NCI-H1105 (cell line): ENCODE measurements at places on chromosomes 7 and 10.

DNA sequence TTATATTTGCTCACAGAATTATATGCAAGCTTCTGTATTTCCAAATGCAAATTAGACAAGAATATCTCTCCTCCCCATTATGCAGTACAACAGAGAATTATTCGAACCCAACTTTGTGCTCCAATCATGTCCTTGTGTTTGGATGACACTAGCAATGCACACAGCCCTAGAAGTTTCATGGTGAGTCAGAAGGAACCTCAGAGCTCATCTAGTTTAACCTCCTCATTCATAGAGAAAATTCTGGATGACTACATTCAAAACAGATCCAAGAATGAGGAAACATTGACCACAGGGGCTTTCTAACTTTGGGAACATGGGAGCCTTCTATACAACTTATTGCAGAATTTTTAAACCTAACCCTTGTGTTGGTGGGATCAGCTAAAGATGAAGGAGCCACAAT lies 12.8 kb upstream of the ARID5B start:
- no peak for DNase-seq

- DNase-seq: no peak
Observed at GRCh38 chr10:64096941-64097340, 575.7 kb downstream of the REEP3 start.

GRCh38 chr10:64093304-64093703 lies 572.1 kb downstream of the REEP3 start:
- no peak for DNase-seq

DNA sequence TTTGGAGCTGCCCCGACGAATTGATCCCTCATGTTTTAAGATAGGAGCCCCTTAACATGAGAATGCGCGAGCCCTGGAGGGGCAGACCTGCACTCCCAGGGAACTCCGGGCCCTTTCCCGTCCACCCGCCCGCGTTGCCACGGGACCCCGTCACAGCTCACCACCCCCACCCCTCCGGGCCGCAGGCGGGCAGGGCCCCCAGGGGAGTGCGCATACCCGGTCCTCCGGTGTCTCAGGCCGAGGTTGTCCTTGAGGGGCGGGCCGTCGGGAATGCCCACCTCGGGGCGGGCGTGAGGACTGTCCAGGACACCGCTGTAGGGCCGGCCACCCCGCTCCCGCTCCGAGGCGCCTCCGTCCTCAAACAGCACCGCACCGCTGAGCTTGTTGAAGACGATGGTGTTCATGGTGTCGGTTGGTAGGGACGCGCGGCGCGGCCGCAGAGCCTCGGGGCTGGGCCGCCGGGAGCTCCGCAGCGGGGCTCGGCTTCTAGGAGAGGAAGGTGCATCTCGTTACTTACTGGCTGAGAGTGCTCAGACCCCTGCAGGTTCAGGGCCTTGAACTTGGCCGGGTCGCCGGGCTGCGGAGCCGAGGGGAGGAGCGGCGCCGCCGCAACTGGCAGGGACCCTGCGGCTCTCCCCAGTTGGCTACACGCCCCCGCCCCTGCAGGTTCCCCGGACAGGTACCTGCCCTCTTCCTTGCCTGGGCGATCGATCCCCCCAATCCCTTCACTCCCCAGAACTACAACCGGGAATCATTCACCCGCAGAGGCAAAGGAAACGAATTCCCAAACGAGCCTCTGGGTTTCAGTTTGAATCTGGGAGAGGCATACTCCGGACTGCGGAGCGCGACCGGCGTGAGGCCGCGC lies 2.4 kb downstream of the MKX start:
- DNase-seq: no peak

DNA sequence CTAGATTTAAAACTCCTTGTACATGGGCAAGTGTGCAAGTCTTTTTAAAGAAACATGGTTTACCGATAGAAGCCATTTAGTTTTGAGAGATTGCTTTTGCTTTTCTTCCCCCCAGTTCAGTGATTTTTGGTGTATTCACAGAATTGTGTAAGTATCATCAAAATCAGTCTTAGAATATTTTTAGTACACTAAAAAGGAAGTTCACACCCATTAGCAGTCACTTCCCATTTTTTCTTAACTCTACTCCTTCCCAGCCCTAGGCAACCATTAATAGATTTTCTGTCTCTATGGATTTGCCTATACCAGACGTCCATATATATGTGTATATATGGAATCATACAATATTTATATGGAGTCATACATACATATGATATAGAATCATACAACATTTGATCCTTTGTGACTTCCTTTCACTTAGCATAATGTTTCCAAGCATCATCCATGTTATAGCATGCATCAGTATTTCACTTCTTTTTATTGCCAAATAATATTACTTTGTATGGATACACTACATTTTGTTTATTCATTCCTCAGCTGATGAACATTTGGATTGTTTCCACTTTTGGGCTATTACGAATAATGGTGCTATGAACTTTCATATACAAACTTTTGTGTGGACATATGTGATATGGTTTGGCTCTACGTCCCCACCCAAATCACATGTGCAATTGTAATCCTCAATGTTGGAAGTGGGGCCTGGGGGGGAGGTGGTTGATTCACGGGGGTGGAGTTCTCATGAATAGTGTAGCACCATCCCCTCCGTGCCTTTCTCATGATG lies 16.5 kb upstream of the ARL4A start:
- no peak for DNase-seq

- DNase-seq: no peak
Observed at GRCh38 chr7:68417659-68418058, 1180.6 kb upstream of the AUTS2 start.

- DNase-seq: peak; percentile 60
Observed at GRCh38 chr7:1720326-1720725, 50.2 kb downstream of the ELFN1 start.

DNA sequence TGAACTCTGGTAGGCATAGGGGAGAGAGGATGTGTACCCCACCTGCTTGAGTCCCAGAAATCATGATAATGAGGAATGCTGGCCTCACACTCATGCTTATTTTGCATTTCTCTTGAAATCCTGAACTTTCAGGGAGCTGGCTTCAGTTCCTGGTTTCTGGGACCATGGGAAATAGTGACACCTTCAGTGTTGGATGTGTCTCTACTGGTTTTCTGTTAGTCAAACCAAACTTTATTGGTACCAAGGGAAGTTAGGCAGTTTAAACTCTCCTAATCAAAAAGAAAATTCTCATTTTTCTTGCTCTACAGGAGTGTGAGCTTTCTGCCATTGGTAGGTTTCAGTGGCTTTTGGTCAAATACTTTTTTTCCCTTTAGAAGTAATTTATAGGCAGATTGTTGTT lies 11.8 kb upstream of the PCGF5 start:
- DNase-seq: no peak

- no peak for DNase-seq
Observed at GRCh38 chr7:147146169-147146568, 1029.6 kb downstream of the CNTNAP2 start.

DNA sequence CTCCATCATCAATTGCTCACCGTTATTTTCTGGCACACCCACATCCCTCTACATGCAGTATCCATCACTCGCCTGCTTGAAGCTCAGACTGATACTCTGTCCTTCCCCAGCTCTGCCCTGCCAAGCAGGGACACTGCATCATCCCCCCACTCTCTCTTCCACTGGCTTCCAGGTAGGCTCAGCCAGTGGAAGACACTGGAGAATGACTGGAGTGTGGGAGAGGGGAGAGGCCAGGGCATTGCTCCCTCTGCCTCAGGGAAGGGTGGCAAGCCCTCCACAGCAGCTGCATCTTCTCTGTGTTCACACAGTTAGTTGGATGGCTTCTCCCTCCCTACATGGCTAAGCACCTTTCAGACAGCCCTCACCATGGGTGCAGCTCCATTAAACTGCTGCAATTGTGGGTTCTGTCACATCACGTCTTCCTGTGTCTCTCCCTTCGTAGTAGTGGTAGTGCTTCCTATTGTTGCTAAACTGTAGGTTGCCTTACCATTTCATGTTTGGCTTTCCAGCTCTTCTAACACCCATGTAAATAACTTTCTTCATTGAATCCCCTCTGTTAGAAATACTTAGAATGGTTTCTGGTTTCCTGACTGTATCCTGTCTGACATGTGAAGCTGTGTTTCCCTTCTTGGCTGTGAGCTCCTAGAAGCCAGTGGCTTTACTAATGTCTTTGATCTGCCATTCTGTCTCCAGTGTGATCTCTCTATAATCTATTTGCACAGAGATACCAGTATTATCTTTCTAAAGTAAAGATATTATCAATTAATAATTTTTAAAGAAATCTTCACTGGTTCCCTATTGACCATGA lies 483.7 kb upstream of the LRRN3 start:
- no peak for DNase-seq

DNA sequence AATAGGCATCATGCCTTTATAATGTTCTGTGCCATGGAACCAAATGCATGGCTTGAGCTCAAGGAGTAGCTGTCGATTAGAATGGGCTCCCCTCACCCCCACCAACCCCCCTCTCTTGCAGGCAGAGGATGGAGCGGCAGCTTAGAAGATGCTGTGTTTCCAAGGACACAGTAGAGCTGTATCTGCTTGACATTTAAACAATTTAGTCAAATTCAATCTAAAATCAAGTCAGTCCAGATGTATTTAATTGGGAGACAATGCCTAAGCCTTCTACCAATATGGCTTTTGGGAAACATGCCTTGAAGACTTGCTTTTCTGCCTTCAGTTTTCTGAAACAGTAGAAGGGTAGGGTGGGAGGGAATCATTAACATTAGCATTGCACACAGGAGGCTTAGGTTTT lies 497.1 kb upstream of the NRP1 start:
- DNase-seq: no peak

GRCh38 chr7:43302211-43302711 lies 189.8 kb downstream of the HECW1 start:
- no peak for DNase-seq

DNA sequence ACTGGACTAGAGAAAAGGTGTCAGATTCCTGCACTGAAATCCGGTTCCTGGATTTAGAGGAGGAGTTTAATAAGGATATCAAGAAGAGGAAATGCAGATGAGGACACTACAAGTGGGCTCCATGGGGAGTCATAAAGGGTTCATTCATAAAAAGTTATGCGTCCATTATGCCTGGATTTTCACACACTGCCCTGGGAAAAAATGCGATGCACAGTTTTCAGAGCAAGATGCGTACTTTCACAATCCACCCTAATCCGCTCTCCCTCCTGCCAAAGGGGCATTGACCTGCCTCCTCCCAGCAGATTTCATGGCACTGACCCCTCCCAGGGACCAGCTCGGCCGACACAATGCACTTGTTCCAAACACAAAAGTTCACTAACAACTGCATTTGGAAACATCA lies 42.2 kb upstream of the OPALIN start:
- DNase-seq: no peak

DNA sequence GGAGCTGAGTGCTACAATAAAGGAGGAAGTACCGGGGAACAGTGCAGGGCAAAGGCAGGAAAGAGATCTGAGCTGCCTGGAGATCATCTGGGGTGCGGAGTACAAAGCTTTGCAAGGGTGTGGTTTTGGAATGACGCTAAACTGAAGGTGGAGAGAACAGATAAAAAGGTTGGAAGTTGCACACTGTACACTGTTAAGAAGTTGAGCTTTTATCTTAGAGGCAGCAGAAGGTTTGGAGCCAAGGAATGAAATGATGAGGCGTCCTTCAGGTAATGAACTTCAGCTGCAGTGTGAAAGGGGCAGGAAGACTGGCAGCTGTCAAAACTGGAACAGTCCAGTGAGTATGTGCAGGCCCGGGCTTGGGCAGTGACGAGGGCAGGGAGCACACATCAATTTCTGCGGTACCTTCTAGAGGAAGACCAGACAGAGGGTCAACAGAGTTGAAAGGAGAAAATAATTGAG lies 7.2 kb upstream of the ANKRD61 start:
- no peak for DNase-seq

GRCh38 chr7:45665172-45665571 lies 91.0 kb downstream of the ADCY1 start:
- no peak for DNase-seq

DNA sequence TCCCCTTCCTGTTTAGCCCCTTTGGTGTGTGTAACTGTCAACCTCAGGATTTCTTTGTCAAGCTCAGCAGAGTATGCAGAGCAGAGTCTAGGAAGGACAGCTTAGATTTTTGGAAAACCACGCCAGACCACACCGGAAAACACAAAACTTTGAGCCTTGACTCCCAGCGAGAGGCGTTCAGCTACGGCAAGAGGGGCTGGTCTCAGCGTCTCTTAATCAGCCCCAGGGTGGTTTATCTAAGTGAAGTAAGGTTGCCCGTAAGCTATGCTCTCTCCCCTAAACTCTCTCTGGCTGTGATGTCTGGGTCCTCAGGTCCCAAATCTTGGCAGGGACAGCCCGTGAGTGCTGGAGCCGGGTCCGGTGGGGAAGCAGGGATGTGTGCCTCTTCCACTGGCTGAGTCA lies 230.9 kb downstream of the KLF6 start:
- no peak for DNase-seq

GRCh38 chr7:79683916-79684315 lies 230.4 kb upstream of the MAGI2 start:
- no peak for DNase-seq

- no peak for DNase-seq
Observed at GRCh38 chr10:128173386-128173785, 47.2 kb upstream of the MKI67 start.

DNA sequence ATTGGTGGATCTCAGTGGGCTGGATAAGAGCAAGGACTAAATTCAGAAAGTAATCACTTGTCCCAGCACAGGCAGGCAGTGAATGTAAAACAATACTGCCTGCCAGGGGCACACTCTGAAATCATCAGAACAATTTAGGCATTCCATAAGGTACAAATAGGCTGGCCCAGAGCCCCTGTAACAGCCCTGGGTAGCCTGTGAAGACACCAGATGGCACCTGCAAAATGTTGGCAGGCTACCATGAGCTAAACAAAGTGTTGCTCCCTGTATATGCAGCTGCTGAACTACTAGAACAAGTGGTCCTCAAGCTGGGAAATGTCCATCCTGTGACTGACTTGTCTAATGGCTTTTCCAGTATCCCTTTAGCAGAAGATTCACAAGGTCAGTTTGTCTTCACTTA lies 3.0 kb upstream of the PRSS37 start:
- DNase-seq: no peak

- no peak for DNase-seq
Observed at GRCh38 chr10:28130267-28130666, 131.4 kb upstream of the ODAD2 start.

- DNase-seq: no peak
Observed at GRCh38 chr10:3948843-3949242, 163.8 kb upstream of the KLF6 start.

- no peak for DNase-seq
Observed at GRCh38 chr10:12896251-12896650, 105.3 kb downstream of the CCDC3 start.

DNA sequence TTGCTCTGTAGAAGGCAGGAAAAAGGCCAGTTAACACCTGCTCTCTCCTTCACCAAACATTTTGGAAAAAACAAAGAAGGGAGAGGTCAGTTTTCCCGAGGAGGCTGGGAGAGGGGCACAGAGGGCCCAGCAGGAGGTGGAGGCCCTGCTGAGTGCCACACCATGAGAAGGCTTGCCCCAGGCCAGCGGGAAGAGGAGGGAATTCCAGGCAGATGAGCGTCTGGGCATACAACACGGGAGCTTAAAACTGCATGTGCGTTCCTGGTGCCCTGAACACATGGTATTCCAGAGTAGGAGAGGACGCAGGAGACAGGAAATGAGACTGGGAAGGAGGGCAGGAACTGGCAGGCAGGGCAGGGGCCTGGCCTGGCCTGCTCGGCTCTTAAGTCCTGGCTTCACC lies 182.4 kb downstream of the CCDC3 start:
- DNase-seq: no peak

- DNase-seq: no peak
Observed at GRCh38 chr10:130218181-130218641, 82.0 kb downstream of the GLRX3 start.
